ENCODE measurements at places on chromosomes 3 and 15.

- no peak for DNase-seq
Measured at GRCh38 chr3:186451371-186451770, 89.3 kb upstream of the DGKG start.

DNA sequence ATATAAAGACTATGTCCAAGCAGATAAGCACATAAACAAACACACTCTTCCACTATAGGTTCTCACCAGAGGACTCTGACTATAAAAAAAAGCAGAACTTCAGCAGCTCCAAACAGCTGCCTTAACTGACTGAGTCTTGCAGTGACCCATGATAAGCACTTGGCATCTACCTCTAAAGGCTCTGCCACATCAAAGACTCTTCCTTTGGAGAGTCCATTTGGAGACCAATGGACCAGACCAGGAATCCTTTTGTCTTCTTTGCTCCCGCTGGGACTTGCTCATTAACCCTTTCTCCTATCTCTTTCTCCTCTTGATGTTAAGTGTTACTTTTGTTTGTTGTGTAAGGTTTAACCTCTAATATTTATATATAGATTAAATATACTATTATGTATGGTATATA, 424.1 kb downstream of the RSL24D1 start:
- DNase-seq: no peak

DNA sequence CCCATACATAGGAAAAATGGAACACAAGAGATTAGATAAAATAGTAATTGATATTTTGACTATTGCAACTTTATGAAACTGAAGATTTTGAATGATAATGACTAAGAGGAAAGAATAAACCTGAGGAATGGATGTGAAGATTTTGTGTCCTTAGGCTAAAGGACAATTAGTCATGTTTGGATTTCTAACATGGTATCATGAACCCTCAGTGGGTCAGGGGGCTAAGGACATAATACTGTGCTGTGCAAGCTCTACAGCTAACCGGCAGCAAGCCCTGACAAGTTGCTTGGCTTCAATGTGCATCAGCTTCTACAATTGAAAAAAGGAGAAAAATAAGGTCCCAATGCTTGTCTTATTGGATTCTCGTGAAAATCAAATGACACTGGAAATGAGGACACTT, 491.0 kb downstream of the MECOM start:
- DNase-seq: no peak

GRCh38 chr3:23959135-23959900, 14.2 kb downstream of the NR1D2 start:
- DNase-seq: no peak

- no peak for DNase-seq
Measured at GRCh38 chr3:54564374-54564925, 363.4 kb downstream of the LRTM1 start.

DNA sequence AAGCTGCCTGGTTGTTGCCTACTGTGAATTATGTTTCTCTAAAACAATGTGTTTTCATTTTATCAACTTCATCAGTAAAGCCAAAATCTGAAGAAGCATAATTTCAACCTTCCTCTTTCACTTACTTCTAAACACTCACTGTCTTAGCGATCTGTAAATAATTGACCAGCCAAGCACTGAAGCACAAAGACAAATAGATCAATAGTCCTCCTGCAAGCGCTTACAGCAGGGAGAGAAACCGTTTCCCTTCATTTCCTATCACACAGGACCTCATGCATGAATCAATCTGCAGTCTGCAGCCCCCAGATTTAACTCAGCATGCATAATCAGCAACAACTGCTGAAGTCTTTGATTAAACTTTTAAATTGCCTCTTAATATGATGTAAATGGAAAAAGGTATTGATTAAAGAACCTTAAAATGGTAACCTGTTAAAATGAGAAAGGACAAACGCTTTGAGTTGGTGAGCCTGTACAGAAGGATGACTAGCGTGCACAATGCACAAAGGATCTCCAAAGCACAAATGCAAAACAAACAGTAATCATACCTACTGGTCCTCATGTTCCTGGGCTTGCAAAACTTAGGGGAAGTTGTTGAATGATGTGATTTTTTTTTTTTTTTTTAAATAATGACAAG, 370.2 kb upstream of the ZNF385D start:
- no peak for DNase-seq

- no peak for DNase-seq
Measured at GRCh38 chr3:170896781-170897180, 11.7 kb downstream of the EIF5A2 start.

DNA sequence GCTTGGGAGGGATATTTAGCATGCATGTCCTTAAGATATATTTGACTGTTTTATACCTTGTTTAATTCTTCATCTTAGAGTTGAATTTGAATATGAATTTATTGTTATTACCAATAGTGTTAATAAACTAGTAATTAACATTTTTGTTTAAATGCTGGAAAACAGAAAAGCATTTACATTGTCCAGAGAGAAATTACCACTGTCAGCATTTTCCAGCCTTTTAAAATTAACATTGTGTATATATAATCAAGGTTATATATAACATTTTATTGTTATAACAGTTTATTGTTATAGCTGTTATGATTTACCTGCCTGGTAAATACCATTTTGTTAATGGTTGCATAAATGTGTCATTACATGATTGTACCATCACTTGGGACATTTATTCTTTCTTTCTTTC, 8.0 kb upstream of the P4HTM start:
- no peak for DNase-seq

- no peak for DNase-seq
Measured at GRCh38 chr3:170907637-170908234, 701 bp downstream of the EIF5A2 start.

- DNase-seq: no peak
Measured at GRCh38 chr3:172776049-172776717, 25.7 kb downstream of the ECT2 start.

DNA sequence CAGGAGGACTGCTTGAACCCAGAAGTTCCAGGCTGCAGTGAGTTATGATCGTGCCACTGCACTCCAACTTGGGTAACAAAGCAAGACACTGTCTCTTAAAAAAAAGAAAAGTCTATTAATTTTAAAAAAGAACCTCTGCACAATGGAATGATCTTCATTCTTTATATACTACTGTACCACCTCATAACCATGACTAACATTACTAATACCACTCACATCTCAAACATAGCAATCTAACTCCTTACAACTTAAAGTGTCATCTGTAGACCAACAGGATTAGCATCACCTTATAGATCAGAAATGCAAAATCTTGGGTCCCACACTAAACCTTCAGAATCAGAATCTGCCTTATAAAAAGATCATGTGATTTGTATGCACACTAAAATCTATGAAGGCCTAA, 48.8 kb upstream of the MAP4 start:
- DNase-seq: no peak

- no peak for DNase-seq
Measured at GRCh38 chr3:126402178-126402577, 7.5 kb downstream of the CFAP100 start.

- DNase-seq: peak; percentile 27
Measured at GRCh38 chr15:49045751-49046219, 461 bp downstream of the SECISBP2L start.

DNA sequence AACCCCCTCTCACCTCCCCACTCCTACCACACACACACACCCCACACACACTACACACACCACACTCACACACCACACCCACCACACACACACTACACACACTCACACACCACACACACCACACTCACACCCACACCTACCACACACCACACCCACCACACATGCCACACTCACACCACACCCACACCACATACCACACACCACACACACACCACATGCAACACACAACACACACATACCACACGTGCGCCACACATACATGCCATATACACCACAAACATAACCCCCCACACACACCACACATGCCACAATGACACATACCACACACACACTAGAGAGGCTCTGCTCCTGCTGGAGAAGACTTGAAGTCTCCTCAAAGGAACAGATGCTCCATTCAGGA, 5.9 kb upstream of the ITPKA start:
- no peak for DNase-seq

GRCh38 chr3:86991840-86992435, 989 bp upstream of the VGLL3 start:
- no peak for DNase-seq

GRCh38 chr3:152292366-152292765, 23.6 kb downstream of the MBNL1 start:
- no peak for DNase-seq

- DNase-seq: no peak
Measured at GRCh38 chr3:106333911-106334618, 465.3 kb upstream of the CBLB start.

DNA sequence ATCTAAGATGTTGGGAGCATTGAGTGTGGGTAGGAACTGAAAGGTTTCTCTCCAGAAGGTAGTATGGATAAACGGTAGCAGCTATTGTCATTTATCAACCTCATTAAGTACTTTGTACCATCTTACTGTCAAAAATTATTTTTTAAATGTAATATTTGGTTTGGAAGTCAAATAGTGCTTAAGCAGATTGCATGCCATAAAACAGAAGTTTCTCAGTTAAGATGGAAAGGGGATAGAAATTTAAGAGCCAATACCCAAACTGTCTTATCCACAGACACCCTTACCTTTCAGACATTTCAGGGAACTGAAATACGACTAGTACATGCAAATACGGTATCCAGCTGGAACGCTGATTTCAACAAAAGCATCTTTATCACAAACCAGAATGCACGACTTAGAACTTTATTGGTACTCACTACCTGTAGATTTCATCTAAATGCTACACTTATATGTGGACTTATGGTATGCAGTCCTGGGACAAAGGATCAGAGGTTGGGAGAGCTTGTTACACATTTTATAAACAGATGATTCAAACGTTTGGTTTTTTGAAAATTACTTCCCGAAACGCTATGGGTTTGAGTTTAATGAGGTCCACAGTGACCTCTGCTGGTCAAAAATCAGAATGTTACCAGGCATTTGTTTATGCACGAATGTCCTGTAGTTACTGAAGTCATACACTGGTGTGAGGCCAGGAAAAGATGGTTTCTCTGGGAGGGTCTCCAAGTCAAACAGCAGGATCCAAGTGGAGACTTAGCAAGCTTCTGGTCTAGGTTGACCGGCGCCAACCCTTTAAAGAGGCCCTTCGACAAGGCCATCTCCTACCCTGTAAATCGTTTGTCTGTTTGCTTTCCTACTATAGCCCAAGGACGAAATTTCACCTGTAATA, 45.7 kb upstream of the DUT start:
- DNase-seq: peak; percentile 52

GRCh38 chr3:49465270-49466034, 4.6 kb upstream of the DAG1 start:
- DNase-seq: no peak

- no peak for DNase-seq
Measured at GRCh38 chr3:179482857-179483256, 31.6 kb upstream of the GNB4 start.

GRCh38 chr15:81407718-81408117, 33.7 kb upstream of the TMC3 start:
- DNase-seq: no peak

DNA sequence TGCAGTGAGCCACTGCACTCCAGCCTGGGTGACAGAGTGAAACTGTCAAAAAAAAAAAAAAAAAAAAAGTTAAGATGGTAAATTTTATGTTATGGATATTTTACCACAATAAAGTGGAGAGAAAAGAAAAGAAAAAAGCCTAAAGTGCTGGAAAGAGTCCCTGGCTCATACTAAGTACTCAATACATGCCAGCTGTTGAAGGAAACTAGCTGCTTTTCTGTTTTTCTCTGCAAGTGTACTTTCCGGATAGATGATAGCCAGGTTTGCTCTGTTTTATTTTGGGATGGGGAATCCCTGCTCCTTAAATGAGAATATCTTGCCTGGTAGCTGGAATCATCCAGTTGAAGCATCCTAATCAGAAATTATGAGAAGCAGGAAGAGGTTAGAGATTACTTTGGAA, 10.9 kb downstream of the EID1 start:
- no peak for DNase-seq

- DNase-seq: no peak
Measured at GRCh38 chr3:129324855-129325254, 46.2 kb downstream of the HMCES start.

- no peak for DNase-seq
Measured at GRCh38 chr3:136699271-136699828, 52.8 kb downstream of the STAG1 start.

GRCh38 chr15:46309914-46310313, 675.1 kb downstream of the SQOR start:
- DNase-seq: no peak

DNA sequence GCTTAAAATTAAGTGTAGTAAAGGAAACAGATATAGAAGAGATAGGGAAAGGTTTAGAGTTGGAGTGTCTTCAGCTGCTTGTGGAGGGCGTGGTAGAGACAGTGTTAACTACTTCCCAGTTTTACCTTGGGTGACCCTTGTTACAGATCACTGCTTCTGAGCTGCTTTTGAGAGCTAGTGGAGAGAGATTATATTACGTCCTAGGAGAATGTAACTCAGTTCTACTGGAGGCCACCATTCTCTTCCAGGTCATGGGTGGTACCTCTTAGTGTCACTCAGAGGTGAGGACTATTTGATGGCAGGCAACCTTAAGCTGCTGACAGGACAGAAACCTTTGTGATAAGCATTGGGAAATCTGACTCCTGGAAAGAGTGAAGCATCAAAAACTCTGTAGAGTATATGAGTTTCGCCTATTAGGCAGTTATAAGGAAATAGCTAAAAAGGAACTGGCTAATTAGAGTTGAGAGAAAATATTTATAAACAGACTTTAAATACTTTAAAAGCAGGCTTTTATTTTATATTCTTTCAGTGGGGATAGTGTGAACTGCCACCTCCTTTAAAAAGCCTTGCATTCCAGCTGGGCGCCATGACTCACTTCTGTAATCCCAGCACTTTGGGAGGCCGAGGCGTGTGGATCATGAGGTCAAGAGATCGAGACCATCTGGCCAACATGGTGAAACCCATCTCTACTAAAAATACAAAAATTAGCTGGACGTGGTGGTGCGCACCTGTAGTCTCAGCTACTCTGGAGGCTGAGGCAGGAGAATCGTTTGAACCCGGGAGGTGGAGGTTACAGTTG, 106.5 kb downstream of the ZNF609 start:
- DNase-seq: no peak

GRCh38 chr15:80455668-80456442, 51.7 kb downstream of the ARNT2 start:
- peak; percentile 29 for DNase-seq

DNA sequence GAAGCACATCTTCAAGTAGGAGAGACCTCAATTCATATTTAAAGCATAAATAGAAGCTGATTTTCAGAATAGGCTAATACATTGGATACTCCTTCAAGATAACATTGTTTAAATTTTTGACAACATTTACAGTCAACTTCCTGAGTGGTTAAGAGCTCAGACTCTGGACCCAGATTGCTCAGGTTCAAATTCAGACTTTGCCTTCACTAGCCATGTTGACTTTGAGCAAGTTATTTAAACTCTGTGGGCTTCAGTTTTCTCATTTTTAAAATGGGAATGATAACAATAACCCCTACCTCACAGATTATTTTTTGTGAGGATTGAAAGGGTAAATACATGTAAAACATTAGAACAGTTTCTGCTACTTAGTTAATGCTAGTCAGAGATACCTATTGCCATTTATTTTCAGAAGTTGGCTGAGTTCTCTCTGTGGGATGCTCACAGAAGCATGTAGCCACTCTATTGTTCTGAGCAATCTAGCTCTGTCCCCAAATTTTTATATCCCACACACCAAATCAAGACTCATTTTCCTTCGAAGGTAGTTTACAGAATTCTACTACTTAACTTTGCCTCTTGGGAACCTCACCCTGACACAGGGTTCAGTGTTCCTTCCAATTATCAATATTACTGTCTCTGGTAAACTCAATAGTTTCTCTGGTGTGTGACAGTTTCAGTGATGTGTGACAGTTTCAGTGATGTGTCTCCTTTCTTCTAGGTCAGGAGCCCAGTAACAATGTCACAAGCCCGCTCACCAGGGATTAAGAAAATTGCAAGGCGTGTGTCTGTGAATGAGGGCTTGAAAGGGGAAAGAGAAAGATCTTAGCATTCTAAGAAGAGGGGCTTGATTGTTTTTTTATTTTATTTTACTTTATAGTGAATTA, 79.4 kb upstream of the OSTN start:
- no peak for DNase-seq
